AG20443 (cell line): ENCODE measurements at places on chromosomes 3 and 15.

- no peak for DNase-seq
These were observed 78.6 kb downstream of the WDR49 start for GRCh38 chr3:167575000-167575600.

DNA sequence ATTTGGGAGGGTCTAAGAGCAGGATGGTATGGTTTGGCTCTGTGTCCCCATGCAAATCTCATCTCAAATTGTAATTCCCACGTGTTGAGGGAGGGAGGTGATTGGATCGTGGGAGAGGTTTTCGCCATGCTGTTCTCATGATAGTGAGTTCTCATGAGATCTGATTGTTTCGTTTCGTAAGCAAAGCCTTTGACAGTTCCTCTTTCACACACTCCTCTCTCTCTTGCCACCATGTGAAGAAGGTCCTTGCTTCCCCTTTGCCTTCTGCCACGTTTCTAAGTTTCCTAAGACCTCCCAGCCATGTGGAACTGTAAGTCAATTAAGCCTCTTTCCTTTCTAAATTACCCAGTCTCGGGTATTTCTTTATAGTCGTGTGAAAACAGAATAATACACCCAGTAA, 553.7 kb downstream of the TAFA4 start:
- DNase-seq = no peak

- DNase-seq = no peak
These were observed 3.2 kb upstream of the CSPG5 start for GRCh38 chr3:47581835-47582234.

GRCh38 chr15:54884312-54884711, 312.4 kb downstream of the RSL24D1 start:
- no peak for DNase-seq

DNA sequence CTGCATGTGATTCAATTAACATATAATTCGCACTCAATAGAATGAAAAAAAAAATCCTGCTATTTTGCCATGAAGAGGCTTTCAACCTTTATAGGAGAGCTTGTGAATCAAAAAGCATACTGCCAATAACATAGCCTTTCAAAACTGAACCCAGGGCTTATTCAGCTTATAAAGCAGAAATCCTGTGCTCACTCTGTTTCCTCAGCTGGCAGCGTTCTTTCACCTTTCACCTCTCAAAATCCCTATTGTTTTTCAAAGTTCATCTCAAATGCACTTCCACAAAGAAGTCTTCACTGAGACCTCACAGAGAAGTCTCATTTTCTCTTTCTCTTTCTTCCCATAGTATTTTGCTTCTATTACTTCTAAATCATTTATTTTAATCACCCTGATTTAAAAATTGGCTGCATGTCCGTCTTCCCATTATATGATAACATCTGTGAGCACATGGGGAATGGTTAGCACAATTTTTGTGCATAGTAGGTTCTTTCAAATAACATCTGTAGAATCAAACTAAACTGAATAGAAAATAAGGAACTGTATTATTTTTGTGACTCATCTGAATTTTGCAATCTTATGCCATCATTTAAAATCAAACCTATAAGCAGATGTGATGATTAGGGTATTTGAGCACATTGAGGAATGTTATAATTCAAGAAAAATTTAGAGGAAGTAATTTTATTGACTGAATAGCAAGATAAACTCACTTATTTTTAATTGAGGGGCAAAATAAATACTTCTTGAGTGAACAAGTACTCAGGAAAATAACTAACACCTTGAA, 373.4 kb downstream of the NLGN1 start:
- DNase-seq = no peak

- no peak for DNase-seq
These were observed 297.3 kb upstream of the ADAMTS9 start for GRCh38 chr3:64985072-64985471.

DNA sequence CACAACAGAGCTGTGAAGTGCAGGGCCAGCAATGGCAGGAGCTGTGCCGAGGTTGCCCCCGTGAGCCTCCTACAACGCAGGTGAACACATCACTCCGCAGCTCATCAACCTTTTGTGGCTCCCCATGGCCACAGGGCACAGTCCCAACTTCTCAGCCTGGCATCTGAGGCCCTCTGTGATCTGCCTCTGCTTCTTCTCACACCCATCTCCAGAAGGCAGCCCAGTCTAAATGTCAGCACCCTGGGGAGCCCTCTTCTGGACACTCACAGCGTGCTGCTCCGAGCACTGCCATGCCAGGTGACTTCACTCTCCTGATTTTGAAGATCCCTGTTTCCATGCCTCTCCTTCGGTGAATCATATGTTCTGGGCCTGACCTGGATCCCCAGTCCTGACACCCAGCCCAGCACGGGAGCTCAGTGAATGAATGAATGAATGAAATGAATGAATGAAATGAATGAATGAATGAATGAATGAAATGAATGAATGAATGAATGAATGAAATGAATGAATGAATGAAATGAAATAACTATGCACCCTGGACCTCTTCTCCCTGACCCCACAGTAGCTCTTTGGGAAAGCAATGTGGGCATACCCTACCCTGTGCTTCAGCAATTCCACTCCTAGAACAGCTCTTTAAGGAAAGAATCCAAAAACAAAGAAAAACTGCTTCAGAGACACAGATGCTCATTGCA, 17.9 kb upstream of the SKIC8 start:
- no peak for DNase-seq

- peak; percentile 48 for DNase-seq
These were observed 3.8 kb upstream of the TKT start for GRCh38 chr3:53259427-53260259.

GRCh38 chr15:62886431-62887071, 156.0 kb upstream of the TPM1 start:
- peak; percentile 46 for DNase-seq

DNA sequence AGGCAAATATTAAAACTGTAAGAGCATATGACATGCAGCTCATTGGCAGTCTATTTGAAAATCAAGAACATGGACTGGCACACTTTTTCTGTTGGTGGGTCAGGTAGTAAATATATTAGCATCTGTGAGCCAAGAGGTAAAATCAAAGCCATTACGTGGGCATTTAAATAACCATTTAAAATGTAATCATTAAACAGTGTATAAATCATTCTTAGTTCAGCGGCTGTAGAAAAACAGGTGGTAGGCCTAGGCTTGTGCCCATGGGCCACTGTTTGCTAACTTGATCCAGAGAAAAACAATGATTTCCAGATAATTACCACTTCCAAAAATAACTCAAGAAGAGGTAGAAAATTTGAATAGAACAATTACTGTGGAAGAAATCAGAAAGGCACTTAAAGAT, 105.1 kb downstream of the CHST2 start:
- no peak for DNase-seq
